ENCODE measurements at places on chromosomes 5 and 9. TPM values are rescaled to one million over a fixed set of nuclear protein-coding genes. Genes with fewer than 3 reads are reported as not detected.

ZNF354C gene
- not detected for total RNA-seq

SNAPC4 gene
- 7.5 TPM for total RNA-seq

SMIM27 gene
- total RNA-seq = 0.98 TPM

ZDHHC11B gene
- 0.40 TPM for total RNA-seq

IFNE gene
- total RNA-seq = 0.33 TPM

GGTA1 gene
- total RNA-seq = not detected

IFNA21 gene
- not detected for total RNA-seq

PTGR1 gene
- 43.1 TPM for total RNA-seq

DNA sequence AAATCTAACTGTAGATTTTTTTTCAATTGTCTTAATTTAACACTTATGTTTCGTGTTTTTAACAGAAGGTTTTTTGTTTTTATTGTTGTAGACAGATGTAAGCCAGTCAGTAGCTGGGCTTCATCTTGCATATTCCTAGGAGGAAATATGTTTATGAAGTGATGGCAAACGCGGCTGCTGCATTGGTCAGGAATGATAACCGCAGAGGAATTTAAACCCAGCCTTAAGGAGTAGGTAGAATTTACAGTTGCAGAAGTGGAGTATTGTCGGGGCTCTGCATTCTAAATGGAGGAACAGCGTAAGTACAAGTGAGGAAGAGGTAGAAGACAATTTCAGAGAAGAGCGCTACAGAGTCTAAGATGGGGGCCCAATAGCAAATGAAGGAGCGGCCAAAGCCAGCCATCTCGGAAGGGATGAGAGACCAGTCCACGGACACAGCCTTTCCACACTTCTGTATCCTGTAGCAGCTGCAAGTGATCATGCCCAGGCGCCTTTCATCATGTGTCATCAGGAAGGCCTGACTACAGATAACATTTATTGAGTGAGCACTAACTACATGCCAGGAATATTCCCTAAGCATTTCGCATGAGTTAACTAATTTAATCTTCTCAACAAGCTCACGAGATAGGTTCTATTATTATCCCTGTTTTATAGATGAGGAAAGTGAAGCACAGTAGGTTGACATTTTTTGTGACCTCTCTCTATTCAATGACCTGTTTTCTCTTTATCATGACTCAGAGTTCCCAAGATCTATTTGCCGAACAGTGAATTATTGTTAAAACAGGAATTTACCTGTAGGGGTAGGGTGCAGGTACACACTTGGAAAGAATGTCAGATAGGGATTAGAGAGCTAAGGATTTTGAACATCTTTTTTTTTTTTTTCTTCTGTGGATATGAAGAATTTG is 38.1 kb downstream of the CMYA5 start:
- DNase-seq = no peak

GRCh38 chr5:72412283-72413055 is 92.3 kb downstream of the PTCD2 start:
- peak; percentile 2 for DNase-seq

DNA sequence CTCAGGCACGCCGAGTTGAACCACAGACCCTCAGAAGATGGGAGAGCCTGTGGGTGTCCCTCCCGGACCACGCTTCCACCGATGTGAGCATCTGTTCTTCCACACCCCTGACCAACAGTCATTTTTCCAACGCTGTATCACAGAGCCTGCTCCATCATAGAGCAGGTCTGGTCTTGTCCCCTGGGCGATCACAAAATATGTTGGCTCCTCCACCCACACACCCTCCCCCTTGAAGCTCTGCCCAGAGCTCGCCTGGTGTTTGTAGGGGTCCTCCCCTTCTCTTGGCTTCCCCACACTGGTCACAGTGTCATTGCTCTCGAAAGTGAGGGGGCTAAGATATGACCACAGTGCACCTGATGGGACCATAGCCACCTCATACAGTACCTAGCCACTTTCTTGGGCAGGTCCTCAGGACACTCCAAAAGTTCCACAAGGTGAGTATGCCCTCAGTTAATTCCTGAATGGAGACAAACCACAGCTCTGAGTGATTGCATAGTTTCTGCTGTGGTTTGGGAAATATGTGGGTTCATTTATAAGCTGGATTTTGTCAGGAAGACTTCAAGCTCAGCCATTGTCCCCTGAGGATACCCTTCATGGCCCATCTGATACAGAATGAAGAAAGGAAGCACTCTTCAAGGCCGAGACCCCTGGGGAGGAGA is 3.5 kb upstream of the ZNF618 start:
- DNase-seq = no peak

DNA sequence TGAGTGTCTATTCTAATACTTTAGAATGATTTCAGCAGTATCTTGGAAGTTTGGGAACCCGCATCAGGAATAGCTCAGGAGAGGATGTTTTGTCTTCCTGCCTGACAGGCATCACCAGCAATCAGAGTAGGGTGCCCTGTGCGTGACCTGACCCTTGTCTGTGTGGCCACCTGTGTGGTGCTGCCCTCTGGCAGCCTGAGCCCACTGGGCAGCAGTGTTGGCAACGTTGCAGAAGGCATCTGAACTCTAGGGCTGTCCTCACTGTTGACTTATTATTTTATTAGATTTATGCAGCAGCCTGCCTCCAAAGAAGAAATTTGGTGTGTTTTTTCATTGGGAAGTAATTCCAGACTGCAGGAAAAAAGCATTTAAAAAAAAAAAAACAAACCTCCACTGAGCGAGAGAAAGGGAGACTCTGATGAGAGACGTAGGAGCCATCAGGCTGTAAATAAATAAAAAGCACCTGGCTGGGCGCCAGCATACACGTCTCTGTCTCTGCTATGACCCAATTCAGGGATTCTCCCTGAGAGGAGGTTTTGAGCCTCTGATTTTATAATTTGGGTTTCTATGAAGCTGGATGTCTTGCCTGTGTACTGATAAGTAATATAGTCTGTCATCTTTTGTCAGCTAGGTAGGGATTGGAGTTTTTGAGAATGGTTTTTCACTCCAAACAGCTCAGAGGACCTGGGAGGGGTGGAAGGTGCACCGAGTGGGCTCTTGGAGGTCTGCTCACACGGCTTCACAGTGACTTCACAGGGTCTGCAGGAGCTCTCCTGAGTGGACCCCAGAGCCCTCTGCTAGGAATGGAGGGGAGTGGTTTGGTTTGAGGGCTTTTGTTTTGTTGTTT is 49.0 kb downstream of the FAM78A start:
- no peak for DNase-seq

- no peak for DNase-seq
These were observed 539.4 kb downstream of the BNC2 start for GRCh38 chr9:16331031-16331430.

DNA sequence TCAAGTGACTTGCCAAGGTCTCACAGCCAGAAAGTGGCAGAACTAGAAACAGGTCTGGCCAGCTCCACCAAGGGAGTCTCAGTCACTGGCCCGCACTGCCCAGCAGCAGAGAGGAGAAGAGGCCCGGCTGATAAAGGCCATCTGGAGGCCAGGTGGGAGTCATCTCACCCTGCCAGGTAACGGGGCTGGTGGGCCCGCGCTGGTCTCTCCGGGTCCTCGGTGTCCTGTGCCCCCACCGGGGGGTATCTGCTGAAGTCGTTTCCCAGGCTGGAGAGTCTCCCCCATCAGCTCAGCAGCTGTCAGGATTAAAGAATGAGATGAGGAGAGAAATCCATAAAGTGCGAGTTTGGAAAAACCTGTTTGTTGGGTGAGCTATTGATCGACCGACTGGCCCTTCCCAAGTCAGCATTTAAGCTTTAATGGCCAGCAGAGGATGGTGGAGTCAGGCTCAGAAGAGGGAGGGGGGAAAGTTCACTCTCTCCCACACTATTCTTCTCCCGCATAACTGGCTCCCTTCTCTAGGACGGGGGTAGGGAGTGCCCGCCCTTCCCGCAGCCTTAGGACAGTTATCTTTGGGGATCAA is 30.3 kb downstream of the LMX1B start:
- peak; percentile 51 for DNase-seq

DNA sequence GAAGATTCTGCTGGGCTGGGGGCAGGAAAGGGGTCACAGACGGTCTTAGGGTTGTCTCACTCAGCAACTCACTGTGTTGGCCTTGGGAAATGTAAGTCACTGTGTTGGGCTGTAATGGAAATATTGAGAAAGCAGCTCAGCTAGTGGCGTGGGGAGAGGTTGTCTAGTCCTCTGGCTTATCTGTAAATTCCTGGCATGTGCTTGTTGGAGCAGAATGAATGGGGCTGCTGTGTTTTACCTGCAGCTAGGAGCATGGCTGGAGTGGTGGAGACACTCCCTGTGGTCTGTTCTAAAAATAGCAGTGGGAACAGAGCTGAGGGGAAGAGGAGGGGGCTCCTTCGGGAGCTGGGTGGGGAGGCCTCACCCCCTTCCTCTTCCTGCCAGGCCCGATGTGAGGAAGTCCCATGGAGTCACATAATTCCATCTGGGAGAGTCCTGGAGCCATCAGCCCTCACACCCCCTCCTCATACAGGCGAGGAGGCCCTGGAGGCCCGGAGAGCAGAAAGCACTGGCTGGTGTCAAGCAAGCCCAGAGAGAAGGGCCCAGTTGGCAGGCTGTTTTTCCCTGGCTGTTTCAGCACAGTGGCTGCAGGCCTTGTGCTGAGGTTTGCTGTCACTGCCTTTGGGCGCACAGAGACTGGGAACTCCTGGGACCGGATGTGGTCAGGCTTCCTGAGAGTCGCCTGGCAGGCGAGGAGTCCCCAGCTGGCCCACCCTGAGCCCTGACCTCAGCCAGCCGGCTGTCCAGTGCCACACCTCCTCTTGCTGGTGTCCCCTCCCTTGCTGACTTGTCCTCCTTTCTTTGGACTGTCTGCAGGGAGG is 84.9 kb downstream of the RGS3 start:
- DNase-seq = no peak
